AG08395 (cell line): ENCODE measurements at places on chromosomes 2 and 18.

DNA sequence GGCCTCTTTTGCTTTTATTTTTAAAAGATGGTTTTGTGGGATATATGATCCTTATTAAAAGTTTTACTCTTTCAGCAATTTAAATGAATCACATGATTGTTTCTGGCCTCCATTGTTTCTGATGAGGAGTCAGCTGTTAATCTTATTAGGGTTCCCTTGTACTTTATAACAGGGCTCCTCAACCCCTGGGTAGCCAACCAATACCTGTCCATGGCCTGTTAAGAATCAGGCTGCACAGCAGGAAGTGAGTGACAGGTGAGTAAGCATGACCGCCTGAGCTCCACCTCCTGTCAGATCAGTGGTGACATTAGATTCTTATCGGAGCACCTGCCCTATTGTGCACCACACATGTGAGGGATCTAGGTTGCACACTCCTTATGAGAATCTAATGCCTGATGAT, 45.1 kb upstream of the FAM98A start:
- no peak for DNase-seq

DNA sequence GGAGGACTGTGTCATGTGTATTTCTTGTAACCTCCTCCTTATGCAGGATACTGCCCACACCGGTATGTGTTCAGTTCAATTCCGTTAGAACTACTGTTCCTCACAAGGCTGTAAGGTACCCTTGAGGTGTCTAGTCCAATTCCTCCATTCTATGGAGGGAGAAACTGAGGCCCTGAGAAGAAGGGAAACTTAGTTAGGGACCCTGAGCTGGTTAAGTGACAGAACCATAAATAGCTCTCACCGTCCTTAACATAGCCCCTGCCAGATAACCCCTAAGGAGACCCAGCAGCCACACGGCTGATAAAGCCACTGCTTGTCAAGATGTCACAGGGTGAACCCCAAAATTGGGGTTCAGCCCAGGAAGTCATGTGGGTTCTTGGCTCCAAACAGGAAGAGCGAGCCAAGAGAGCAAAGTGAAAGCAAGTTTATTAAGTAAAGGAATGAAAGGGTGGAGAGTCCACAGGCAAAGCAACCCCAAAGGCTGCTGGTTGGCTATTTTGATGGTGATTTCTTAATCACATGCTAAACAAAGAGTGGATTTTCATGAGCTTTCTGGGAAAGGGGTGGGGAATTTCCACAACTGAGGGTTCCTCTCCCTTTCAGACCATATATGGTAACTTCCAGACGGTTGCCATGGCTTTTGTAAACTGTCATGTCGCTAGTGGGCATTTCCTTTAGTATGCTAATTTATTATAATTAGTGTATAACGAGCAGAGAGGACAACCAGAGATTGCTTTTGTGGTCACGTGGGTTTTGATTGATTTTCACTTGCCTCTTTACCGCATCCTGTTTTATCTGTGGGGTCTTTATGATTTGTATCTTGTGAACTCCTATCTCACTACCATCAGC, 83.4 kb upstream of the RTN4 start:
- DNase-seq = peak; percentile 82

GRCh38 chr18:42821492-42821891, 294.0 kb downstream of the RIT2 start:
- no peak for DNase-seq

DNA sequence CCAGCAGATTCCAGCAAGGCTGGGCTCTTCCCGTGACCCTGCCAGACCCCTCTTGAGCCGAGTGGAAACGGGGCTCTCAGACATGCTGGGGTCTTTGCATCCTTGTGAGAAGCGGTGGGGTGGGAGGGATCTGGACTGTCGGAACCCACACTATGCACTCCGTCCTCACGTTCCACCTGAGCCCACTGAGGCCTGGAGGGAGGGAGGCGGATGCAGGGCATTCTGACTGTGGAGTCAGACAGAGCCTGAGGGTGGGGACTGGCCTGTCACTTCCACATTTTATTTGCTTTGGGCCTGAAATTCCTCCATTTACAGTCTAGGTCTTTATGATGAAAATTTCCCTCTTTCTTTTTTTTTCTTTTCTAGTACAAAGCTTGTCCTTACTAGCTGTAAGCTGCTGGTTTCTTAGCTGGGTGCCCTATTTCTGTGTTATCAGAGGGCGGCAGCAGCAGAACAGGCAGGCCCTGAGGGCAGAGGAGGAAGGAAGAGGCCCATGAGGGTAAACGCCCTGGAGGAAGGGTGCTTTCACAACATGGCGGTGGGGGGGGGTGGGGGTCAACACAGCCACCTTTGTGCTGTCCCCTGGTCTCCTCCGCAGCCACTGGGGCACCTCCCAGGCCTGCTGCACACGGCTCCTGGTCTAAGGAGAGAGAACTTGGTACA, 373.5 kb upstream of the MYT1L start:
- DNase-seq = no peak

- DNase-seq = no peak
Observed at GRCh38 chr18:47150824-47151366, 595 bp upstream of the HDHD2 start.

GRCh38 chr18:3356614-3357013, 93.4 kb upstream of the TGIF1 start:
- DNase-seq = no peak
